ENCODE measurements at places on chromosomes 7 and 10.

DNA sequence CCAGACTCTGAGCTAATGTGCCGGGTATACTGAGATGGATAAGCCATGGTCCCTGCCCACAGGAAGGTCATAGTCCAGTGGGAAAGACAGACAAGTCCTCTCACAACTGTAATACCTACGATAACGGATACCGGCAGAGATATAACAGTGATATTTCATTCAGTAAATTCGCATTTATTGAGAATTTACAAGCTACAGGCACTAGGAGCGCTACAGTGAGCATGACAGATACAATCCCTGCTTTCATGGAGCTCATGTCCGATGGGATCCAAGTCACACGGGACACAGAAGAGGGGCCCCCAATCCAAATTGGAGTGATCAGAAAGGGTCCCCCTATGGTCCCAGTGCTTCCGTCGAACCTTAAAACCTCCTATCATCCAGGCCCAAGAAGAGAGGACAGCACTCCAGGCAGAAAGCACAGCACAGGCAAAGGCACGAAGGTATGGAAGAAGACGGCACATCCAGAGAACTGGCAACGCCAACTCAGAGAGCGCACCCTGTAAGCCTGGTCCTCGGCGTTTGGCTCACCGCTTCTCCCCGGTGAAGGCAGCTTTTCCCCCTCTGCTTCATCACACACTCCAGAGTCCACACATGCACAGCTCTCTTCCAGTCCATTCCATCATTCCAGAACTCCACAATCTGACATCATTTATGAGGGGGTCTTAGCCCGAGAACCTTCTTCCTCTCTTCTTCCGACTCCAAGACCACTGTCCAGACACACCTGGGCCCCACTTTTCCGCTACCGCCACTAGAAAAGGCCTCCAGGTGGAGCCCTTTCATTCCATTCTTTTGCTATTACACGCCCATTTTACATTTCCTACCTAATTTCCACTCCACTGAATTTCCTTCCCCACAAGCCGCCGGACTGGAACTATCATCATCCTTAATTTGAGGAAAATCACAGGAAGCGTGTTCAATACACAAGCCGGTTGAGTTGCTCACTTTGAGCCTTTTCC, 47.8 kb upstream of the NKX2-3 start:
- peak; percentile 11 for DNase-seq

- no peak for DNase-seq
Observed at GRCh38 chr10:1297566-1298301, 241.5 kb downstream of the WDR37 start.

GRCh38 chr10:116269619-116270018, 3.4 kb downstream of the GFRA1 start:
- DNase-seq, result no peak

- peak; percentile 26 for DNase-seq
Observed at GRCh38 chr10:132421847-132422751, 25.1 kb downstream of the PWWP2B start.

DNA sequence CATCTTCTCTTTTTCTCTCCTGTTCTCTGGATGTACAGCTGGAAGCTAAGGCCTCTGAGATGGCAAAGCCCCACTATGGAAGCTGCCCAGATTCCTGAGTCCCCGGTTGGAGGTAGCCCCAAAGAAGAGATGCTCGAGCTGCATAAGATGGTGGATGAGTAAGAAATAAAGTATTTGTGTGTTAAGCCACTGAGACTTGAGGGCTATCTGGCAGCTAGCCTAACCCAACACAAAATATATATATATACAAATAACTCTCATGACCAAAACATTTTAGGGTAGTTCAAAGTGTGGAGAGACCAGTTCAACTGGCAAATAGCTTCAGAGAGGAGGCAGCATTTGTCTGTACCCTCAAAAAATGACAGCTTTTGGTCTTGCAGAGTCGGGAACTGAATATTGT, 72.4 kb upstream of the PDE1C start:
- DNase-seq, result no peak

DNA sequence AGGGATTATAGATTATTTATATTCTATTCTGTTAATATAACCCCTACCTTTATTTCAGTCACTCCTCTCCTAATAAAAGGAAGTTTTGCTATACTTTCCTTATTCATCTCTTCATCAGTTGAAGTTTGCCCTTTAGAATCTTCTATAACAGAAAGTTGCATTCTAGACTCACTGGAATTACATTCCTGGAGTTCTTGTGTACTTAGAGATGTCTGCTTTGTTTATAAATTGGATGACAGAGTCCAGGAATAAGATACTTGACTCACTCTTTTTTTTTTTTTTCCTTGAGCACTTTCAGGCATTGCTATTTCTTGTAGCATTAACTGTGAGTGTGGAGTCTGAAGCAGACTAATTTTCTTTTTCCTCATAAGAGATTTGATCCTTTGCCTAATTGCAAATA, 640.8 kb downstream of the XPNPEP1 start:
- DNase-seq, result no peak

GRCh38 chr7:479115-479947, 40.3 kb downstream of the PDGFA start:
- DNase-seq, result no peak

GRCh38 chr10:30617070-30617469, 12.5 kb downstream of the LYZL2 start:
- no peak for DNase-seq

- DNase-seq, result no peak
Observed at GRCh38 chr10:100749309-100750217, 4.2 kb downstream of the PAX2 start.

DNA sequence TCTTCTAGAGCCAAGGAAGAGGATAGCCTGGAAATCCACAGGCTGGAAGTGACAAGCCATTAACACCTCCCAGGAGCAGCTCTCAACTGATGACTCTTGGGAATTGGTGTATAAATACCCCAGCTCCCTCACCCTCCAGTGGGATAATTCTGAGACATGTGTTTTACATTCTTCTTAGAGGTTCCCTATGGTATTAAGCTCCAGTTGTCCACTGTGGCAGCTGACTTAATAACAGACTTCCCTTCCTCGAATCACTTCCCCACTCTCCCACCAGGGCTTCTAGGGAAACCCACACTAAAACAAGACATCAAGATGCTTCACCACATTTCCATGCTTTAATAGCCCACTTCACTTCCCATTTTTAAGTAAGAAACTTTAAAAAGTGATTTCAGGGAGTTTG, 47.2 kb downstream of the FAM107B start:
- no peak for DNase-seq

DNA sequence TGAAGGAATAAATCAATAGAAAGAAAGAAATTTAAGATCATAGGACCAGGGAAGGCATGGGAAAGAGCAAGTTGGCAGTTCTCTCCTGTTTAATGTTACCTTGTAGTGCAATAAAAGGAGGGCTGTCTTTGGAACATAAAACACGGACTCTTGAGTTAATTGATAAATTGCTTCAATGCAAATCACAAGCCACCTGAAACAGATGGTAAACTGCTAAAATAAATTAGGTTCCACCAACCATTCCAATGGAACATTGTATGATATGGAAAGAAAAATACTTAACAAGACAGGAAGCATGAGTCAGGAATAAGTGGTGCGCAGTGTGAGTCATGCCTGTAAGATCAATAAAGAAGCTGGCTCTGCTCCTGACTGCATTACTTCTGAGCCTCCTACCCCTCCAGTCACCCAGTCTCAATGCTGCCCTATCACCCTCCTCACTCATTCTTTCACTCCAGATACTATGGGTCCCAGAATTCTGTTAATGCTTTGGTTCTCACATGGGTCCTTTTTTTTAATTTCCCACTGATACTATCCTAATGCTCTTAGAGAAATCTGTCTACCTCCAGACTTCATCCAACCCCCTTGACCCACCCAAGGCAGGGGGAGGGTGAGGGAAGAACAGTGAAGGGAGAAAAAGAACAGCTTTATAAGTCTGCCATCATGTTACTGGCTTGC, 78.9 kb downstream of the LRRC17 start:
- peak; percentile 95 for DNase-seq

- peak; percentile 86 for DNase-seq
Observed at GRCh38 chr7:129719980-129720732, 108.6 kb downstream of the NRF1 start.

DNA sequence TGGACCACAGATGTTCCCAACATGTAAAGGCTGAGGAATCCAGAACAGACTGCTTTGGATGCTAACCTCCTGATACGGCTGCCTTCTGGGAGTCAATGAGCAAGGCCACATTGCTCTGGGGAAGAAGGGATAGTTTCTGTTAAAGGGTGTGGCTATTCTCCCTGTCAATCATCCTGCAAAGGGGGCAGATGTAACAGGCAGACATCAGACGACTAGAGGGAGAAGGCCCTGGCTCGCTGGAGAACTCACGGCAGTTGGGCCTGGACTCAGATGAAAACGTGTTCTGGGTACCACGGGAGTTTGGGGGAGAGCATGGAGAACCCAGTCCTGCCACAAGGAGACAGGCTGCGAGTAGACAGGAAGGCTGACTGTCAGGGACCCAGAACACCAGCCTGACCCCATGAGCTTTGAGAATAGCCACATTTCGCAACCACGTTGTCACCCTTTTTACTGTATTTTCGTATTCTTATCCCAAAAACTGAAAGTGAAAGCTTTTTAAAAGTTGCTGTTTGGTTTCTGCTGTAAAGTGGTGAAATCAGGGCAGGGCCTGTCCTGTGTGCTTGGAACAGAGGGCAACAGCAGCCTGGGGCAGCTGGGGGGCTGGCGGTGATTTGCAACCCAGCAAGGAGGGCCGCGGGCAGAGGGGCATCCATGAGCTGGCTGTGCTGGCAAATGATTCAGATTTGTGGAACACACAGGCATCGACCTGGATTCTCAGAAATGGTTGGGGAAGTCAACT, 95.3 kb downstream of the MYOF start:
- DNase-seq, result no peak

DNA sequence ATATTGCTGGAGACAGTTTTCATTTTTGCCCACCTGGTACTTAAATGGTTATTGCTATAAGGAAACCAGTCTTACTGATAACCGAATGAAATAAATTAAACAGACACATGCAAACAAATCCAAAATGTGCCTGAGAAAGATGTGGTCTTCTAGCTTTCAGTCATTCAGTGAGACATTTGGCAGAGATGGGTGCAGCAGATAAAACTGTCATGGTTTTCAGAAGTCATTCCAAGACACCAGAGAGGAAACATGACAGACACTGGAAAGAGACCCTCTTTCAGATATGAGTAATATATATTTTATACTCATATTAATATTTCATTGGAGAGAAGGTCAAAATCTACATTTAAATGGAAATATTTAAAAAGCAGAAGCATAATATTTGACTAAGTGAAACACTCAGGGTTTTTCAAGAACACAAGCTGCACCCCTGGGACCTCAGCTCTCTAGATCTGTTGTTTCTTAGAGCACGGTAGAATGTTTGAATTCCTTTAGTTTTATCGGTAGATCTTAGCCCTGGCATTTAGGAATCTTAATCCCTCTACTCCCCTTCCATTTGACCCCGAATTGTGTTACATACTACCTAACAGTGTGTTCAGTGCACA, 246.1 kb downstream of the AUTS2 start:
- DNase-seq, result no peak

DNA sequence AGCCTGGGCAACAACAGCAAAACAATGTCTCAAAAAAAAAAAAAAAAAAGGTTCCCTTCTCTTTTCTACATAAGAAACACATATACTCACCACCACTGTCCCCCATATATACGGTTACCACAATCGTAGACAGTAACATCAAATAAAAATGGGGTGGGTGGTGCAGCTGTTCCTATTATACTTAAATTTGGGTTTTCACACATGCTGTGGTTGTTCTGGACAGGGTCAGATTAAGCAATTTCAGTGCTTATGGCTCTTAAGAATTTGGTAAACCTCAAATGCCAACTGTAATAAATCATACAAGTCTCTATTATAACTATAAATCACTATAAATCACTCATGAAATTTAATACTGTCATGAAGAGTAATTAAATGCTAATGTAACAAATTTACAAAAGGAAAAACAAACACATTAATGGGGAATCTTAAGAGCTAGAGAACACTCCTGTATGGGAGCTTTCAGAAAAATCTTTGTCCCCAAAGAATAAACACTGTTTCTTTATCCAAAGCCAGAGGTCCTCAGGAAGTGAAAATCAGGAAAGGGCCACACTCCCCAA, 143.6 kb downstream of the GLI3 start:
- DNase-seq, result no peak

DNA sequence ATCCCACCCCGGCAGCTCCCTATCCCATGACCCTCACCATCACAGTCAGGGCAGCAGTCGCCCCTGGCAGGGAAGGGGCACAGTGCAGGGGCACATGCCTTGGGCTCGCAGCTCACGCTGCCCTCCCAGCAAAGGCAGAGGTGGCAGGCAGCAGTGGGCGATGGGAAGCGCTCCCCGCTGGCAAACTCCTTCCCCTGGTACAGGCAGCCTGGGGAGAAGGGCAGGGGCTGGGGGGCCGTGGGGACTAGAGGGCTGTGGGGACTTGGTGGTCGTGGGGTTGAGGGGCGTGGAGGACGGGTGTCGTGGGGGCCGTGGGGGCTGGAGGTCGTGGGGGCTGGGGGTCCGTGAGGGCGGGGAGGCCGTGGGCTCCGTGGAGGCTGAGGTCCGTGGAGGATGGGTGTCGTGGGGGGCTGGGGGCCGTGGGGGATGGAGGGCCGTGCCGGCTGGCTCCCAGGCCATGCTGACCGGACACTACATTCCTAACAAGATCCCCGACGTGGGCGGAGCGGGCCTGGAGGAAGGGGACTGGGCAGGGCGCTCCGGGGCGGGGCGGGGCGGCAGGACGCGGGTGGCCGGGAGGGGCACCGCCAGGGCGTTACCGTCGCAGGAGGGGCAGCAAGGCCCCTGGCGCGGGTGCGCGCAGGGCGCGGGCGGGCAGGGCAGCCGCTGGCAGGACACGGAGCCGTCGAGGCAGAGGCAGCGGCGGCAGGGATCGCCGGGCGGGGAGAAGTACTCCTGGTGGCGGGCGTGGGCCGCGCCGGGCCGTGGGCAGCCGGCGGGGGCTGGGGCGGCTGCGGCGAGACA, 20.0 kb downstream of the KCP start:
- peak; percentile 67 for DNase-seq

GRCh38 chr10:64093946-64094535, 572.8 kb downstream of the REEP3 start:
- DNase-seq, result no peak

DNA sequence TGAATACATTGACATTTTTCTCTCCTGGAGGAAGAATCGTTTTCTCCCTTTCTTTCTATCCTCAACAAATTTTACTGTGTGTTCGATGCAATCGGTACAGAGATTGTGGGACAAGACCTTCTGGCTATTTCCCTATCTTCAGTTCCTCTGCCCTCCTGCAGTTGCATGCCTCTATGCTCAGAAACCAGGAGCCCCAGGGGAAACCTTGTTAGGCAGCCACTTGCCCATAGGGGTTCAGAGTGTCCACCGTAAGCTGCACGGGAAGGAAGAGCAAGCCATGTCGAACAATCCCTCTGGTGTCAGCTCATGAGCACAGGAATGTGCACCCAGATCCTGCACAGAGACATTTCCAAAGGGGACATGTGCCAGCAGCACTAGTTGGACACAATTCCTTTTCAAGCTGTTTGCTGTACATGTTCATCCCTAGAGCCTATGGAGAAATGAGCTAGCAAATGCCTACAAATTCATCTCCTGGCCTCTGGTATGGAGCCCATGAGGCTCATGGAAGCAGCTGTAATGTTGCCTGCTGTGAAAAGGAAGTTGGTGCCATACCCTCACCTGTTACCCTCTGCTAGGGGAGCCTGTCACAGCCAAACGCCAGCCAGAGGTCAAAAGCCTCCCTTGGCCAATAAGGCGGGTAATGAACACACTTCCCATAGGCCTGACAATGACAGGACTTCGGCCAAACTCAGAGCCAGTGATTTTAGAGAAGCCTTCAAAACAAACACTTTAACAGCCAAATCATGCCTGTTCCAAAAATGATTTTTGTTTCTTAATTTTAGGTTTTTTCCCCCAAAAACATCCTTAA, 35.9 kb upstream of the ASAH2 start:
- no peak for DNase-seq

Measured in DMS53 (cell line).